RWPE2 (cell line): ENCODE measurements at places on chromosomes 1 and 21.

GRCh38 chr1:198203434-198203833, 46.6 kb downstream of the NEK7 start:
- no peak for DNase-seq

DNA sequence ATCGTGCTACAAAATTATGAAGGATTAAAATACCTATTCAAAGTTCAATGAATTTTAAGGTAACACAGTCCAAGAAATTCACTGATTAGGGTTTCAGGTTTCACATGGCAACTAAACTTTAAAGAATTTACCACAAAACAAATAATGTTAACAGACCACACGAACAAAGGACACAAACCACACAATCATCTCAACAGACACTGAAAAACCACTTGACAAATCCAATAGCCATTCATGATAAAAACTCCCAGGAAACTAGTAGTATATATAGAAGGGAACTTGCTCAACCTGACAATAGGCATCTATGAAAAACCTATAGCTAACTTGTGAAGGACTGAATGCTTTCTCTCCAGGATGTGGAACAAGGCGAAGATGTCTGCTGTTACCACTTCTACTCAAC, 21.1 kb upstream of the SH2D5 start:
- DNase-seq = no peak

GRCh38 chr1:28247612-28248272, 11.6 kb upstream of the SESN2 start:
- DNase-seq = no peak

DNA sequence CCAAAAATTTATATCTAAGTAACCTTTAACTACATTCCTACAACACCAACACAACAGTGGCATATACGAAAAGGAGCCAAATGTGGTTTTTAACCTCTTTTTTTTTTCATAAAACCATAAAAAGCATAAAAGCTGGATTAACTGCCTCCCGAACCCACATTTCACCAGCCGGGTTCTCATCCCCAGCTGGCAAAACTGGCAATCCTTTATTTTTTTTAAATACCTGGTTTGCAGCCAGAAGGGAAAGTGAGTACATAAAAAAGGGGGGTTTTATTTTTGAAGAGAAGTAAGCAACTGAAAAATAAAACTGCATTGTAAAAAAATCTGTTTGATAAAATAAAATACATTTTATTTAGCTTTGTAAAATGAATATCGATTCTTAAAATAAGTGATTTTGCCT, 295.4 kb downstream of the AKT3 start:
- no peak for DNase-seq

- DNase-seq = no peak
Observed at GRCh38 chr21:14361958-14362357, 21.0 kb downstream of the HSPA13 start.
